ENCODE measurements at places on chromosomes 2 and 18.

DNA sequence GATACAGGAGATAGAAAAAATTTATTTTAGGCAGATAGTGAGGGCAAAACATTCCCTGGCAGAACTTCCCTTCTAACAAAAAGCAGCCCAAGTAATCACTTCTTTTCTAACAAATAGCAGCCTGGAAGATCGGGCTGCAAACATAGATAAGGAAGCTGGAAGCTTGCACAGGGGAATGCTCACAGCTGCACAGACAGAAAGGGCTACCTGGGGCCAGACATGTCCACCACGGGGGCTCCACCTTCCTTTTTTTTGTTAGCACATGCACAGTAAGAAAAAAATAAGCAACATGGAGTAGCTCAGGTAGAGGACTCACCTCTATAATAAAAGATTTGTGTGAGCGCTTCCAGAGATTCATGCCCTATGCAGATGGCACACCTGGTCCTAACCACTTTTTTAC lies 420.5 kb downstream of the PTH2R start:
- DNase-seq, result no peak

DNA sequence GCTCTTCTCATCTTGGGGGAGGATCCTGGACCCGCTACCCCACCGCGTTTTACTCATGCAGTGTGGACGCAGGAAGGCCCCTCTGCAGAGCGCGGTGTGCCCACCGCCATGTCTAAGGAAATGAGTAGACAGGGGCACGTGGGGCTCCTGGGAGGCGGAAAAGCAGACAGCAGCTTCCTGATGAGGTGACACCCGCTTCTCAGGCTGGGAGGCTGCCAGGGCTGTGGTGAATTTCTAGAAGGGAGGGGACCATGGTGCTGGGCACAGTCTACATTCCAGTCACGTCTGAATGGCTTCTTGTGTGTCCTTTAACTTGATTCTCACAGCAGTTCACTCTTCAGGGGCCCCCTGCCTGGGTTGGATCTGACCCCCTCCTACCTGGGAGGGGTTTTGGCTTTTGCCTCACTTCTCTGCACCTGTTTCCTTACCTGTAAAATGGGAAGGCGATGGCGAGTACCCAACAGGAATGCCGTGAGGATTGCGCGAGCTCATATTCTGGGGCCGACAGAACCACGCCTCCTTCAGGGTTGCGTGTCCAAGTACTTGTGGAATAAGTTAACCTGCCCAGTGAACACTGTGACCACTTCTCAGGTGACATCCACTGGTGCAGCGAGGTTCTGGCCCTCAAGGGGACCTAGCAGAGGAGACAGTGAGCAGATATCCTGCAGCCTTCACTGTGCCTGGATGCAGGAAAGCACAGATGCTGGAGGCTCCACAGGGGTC lies 32.3 kb upstream of the MBP start:
- DNase-seq, result no peak

- DNase-seq, result no peak
These were observed 121.8 kb downstream of the TGFA start for GRCh38 chr2:70431716-70432347.

GRCh38 chr2:223626716-223627115 lies 24.6 kb upstream of the SCG2 start:
- no peak for DNase-seq

DNA sequence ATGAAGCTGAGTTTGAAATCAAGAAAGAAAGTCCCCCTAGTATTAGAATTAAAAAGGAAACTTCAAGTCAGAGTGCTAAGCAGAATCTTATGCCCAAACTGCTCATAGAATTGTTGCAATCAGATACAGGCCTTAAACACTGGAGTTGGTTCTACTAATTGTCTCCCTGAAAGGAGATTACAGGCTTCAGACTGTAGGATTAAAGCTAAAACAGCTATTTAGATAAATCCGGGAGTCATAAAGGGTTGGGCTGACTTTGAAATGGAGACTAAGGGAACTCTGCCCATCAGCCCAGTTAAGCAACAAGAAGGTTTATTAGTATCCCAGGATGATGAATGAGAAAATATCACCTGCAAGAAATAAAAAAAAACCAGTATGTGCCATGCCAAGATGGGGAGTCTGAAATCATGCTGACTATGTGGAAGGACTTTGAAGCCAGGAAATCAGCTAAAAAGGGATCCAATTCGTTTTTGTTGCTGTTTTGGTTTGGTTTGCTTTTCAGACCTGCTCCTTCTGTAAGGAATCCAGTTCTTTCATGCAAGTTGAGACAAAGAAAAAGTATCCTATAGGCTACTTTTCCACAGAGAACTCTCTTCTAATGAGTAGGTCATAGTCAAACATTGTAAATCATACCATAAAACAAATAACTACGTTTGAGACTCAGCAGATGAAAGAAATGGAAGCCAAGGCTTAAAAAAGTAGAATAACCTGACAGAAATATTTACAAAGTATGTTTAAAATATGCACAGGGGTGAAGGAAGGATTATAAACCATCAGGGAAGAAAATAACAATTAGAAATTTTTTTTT lies 37.6 kb upstream of the MSTN start:
- DNase-seq, result no peak

DNA sequence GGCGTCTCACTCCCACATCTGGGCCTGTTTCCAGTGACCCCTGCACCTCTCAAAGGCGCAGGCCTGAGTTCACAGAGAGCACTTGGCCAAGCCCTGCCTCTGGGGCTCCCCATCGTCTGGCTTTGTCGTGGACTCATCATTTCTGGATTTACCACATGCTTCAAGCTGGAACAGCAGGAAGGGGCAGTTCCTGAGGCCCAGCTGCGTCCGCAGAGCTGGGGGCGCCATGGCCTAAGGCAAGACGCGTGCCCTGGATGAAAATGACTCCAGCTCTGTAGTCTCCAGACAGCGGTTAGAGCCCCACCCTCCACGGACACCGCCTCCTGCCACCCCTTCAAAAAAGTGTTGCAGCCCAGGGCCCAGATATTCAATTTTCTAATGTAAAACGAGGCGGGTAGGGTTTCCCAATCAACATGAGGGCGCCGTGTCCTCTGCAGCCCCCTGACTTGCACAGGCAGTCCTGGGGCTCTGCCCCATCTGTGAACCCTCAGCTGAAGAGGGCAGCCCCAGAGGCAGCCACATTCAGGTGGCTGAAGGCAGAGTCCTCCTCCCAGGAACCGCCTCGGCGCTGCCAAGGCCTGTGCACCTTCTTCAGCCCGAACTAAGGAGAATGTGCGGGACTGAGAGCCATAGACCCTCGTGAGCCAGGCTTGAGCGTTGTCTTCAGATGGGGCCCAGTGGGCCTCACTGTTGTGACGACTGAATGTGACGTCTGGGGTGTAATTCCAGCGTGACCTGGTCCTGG lies 85.5 kb downstream of the NFATC1 start:
- DNase-seq, result no peak

DNA sequence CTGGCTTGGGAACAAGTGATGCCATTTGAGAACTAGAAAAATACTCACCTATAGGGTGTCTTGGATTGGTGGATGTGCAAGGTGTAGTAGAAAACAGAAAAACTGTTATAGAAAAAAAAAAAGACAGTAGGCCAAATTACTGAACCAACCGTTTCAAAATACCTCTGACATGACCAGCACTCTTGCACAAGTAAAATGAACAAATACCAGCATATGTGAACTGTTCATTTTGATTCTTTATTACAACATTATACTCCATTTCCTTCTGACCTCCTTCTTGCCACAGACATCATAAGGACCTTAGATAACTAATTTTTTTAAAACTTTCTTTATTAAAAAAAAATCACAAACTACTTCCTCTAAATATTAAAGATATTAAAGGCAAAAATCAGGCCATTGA lies 125.5 kb downstream of the ATAD2B start:
- DNase-seq, result no peak

DNA sequence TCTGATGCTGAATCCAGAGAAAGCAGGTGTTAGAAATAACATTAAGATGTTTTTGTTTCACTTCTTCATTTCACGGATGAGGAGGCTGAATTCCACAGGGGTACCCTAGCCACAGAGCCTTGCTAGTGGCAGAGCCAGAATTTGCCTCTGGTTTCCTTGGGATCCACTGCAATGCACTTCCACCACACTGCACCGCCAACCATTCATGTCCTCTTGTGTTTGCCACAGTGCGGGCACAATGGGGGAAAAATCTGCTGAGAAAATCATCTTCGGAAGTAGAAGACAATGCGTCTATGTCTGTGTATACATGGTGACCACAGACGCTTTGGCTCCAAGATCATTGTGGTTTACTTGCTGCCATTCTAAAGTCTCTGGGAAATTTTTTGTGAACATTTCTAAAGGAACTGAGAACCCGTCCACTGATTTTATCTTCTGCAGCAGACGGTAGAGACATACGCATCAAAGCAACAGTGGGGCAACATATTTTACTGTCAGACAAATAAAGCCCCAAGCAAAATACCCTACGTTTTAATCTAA lies 14.9 kb downstream of the ICOS start:
- DNase-seq, result no peak

All from Ammon's horn (tissue), 1 donor.